T-helper 17 cell (primary cell): ENCODE measurements at places on chromosomes 1 and 21.

DNA sequence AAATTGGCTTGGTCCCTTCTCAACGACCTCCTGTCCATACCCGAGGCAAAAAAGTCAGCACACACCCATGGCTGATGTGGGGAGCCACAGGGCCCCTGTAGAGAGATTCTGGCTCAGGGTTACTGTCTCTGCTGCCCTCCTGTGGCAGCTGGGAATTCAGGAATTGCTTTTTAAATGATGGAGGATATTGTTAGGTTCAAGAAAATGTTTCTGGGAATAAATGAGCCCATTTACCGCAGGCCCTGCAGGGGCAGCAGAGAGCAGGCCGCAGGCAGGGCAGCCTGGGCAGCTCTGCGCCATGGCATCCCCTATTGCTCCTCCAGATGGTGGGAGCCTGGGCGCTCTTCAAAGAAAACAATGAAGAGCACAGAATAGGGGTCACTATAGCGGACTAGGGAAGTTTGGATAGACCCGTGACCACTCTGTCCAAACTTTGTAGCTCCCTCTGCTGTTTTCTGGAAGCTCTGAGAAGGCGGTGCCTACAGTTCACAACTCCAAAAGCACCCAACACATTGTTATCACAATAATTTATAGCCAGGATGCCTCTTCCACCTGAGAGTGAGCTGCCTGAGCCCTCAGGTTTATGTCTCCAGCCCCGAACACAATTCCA, 201.1 kb downstream of the BACH1 start:
- no peak for DNase-seq

GRCh38 chr1:100296140-100296539, 30.1 kb downstream of the RTCA start:
- no peak for DNase-seq

DNA sequence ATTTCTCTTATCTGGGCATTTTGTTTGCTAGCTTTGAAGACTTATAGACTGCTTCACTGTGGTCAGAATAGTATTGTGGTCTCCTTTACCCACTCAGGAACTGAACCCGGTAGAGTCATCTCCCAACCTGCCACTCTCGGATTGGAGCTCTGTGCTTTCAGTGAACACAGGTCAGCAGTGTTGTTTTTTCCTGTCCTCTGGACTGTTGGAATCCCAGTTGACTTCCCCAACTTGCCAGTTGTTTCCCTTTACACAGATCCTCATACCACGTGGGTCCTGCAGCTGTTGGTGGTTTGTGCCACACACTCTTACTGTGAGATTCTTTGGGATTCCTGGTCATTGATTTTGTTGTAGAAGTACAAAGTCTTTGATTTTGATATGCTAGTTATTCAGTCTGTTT, 214.1 kb downstream of the DYRK1A start:
- DNase-seq: no peak

DNA sequence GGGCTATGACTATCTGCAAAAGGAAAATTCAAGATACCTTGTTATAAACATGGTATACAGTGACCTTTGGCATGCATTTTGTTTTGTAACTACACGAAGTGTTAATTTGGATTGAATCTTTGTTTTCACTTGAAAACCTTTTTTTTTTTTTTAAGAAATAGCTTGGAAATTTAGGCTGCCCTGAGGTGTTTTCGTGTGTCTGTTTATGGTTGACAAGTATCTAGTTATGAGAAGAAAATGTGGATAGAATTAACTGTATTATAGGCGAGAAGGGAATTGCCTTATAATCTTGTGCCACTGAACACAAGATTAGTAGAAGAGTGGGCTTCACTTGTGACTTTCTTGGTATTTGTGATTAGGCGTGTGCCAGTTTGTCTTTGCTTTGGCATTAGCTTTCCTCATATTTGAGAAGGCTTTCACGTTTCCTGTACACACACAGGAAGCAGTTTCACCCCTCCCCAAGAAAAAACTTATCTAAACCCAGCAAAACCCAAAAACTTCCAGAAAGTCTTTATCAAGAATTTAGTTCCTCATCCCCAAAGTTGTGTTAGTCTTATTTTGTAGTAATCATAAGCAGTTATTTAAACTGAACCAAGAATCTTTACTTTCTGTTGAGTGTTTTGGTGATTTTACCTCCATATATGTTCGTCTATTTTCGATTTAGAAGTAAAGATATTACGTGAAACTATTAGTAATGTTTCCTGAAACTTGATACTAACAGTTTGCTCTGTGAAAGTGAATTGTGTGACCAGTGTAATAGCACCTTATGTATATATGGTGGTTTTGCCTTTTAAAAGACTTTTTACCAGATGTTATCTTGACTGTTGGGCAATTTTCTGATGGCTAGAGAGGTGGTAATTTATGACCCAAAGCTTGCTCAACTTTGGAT, 3.8 kb downstream of the DYRK1A start:
- DNase-seq: no peak

GRCh38 chr1:95953015-95953414, 719.0 kb downstream of the RWDD3 start:
- DNase-seq: no peak

DNA sequence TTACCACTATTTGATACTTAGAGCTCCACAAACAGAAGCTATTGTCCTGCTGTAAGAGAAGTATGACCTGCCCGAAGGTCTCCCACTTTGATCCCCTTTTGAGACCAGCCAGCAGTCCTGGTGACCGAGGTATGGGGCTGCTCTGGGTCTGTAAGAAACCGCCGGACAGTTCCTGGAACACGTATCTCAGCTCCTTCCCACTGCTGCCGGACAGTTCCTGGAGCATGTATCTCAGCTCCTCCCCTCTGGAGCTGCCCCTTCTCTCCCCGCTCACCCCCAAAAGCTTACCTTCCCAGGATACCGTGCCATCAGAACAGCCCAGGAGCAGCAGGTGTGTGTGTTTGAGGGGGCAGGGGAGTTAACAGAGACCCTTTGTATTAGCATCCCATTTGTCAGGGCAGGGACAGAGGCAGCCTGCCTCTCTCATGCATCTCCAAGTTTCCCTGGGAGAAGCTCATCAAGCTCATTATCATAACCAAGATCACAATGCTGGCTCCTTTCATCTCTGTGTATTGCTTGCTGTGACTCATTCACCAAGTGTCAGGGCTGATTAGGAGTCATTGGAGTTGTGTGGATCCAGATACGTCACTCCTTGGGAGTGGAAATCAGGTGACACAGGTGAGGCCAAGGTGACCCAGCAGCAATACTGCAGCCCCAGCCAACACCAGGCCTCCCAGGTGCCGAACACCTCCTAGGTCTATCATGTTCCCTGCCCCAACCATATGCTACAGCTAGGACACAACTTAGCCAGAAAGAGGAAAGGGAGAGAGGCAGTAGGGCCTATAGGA, 25.3 kb downstream of the OPTC start:
- no peak for DNase-seq

GRCh38 chr1:207440626-207441025, 13.5 kb upstream of the CR2 start:
- DNase-seq: no peak

DNA sequence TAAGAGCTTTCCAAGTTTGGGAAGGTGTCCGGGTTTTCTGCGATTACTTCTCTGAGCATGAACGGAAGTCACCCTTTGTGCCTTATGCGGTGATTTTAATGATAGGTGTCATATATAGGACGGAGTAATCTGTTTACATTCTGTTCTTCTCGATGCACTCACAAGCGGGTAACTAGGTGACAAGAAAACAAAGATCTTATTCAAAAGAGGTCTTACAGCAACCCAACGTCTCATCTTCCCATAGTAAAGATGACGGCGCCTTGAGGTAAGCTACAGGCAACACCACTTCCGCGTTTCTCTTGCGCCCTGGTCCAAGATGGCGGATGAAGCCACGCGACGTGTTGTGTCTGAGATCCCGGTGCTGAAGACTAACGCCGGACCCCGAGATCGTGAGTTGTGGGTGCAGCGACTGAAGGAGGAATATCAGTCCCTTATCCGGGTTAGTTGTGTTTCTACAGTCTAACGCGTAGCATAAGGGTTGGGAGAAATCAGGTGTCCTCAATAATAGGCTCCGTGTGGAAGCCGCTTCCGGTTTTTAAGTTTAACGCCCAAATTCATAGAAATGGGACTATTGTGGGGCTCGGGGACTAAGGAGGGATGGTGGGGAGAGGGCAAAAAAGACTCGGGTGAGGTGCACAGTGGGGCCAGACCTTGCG, at the start of gene UFC1:
UFC1 (plus strand) TSS at position 297 of the 656 bp plus-strand sequence; CDS start at position 317, 20 bp downstream.
- peak; percentile 57 for DNase-seq

DNA sequence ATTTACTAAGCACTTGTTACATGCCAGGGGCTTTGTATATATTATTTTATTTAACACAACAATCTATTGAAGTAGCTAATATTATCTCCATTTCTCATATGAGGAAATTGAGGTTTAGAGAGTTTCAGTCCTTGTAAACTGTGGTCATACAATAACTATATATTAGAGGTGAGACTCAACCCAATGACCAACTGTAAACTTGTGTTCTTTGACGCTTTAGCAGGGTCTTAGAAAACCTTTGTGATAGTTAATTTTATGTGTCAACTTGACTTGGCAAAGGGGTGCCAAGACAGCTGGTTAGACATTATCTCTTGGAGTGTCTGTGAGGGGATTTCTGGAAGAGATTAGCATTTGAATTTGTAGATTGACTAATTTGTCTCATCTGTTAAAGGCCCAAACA, 252.4 kb upstream of the B3GALT2 start:
- DNase-seq: no peak

GRCh38 chr21:28380241-28380640, 612.4 kb downstream of the LTN1 start:
- no peak for DNase-seq
